NCI-H460 (cell line): ENCODE measurements at places on chromosomes 4 and X.

DNA sequence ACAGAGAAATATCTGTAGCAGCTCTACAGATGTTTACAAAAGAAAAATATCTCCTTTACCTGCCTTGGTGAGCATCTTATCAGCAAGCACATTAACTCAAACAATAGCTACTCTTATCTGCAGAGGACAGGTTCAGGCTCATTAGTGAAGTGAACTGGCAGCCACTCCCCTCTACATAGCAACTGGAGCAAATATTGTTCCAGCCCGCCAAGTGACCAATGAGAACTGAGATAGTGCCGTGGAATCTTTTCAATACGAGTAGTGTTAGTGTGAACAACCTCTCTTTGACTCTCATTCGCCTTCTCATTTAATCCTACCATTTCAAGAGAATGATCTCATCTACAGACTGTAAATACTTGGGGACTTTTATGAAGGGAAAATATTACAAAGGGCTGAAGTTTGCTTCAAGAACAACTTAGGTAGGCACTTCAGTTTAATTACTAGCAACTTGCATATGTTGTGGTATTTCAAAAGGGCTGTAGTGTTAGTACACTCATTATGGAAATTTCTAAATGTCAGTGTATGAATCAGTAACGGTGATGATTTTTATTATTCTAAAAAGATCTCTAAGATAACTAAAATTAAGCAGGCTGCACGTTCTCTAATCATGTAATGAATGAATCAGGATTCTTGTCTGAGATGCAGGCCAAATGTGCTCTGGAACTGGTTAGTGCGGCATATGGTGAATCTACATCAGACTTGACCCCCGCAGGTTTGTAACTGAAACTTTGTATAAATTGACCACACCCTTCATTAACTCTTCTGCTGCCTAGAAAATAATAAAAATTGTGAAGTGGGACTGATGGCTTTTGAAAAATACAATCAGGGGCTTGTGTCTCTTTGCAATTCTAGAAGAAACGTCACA, 72.4 kb downstream of the PALLD start:
- DNase-seq = peak; percentile 81

- no peak for DNase-seq
These were observed 52.8 kb upstream of the RBM47 start for GRCh38 chr4:40682290-40683101.

GRCh38 chrX:47296766-47297365, 64.1 kb downstream of the USP11 start:
- no peak for DNase-seq

GRCh38 chrX:1099146-1099770, 113.2 kb downstream of the CRLF2 start:
- DNase-seq = no peak

GRCh38 chr4:179361978-179362486, 1919.8 kb upstream of the AGA start:
- no peak for DNase-seq

DNA sequence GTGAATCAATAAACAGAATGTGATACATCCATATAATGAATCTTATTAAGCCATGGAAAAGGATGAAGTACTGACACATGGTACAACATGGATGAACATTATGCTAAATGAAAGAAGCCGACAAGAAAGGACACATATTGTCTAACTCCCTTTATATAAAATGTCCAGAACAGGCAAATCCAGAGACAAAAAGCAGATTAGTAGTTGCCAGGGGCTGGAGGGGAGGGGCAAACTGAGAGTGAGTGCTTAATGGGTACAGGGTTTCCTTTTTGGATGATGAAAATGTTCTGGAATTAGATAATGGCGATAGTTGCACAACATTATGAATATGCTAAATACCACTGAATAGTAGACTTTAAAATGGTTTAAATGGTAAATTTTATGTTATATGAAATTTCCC, 17.4 kb downstream of the ADGRG4 start:
- no peak for DNase-seq
